ENCODE measurements at places on chromosomes 3 and 15. TPM values are rescaled to one million over a fixed set of nuclear protein-coding genes. Genes with fewer than 3 reads are reported as not detected.
A peak's percentile ranks its signal among the peaks of the same experiment; 100 is the strongest.

- no peak for DNase-seq
Measured at GRCh38 chr3:28745436-28745835, 396.8 kb upstream of the AZI2 start.

GRCh38 chr15:40891810-40892446, 2.3 kb upstream of the VPS18 start:
- DNase-seq, result no peak

GRCh38 chr15:55535436-55535835, 27.4 kb upstream of the DNAAF4 start:
- DNase-seq, result no peak

GRCh38 chr15:98651581-98652220, 3.4 kb downstream of the IGF1R start:
- peak; percentile 27 for DNase-seq

GRCh38 chr15:69631978-69632377, 179.4 kb downstream of the RPLP1 start:
- DNase-seq, result no peak

DNA sequence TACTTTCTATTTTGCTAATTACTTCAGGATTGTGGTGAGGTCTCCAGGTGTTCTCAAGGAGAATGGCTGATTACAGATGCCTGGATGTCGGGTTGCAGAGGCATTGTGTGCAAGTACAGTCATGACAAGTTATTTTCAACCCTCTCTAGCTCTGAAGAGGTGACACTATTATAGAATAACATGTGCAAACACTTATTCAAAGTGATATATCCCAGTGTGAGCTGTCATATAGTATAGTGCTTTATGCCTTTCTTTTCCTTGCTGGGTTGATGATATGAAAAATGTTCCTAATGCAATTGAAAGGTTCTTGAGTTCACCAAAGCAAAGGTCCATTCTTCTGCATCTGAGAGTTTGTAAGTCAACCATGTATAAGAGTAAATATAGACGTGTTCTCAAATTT, 167.2 kb downstream of the SPATA16 start:
- no peak for DNase-seq

DNA sequence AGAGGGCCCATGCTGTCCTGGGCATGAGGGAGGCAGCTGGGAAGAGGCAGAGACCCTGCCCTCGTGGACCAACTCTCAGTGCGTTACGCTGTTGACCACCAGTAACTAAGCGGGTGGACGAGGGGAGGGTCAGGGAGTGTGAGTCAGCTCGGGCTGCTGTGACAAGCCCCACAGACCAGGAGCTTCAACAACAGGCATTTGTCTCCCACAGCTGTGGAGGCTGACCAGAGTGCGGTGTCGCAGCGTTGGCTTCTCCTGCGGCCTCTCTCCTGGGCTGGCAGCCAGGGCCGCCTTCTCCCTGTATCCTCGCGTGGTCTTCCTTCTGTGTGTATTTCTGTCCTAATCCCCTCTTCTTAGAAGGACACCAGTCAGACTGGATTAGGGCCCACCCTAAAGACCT, 13.0 kb downstream of the EFCC1 start:
- DNase-seq, result no peak

DNA sequence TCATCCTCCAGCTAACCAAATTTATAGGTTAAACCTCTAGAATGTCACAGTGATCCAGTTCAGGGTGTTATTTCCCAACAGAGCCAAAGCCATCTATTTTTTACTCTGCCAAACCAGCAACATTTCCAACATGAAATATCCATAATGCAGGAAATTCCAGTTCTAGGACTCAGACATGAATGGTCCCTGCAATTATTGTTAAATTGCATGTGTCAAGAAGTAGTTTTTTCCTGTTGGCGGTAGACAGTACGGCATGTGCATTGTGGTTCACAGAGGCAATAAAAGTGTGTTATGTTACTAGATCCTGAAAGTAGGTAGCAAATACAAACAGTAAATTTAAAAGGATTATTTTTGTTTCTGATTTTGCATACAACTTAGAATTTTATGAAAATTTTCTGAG, 215.7 kb upstream of the THBS1 start:
- DNase-seq, result no peak

DNA sequence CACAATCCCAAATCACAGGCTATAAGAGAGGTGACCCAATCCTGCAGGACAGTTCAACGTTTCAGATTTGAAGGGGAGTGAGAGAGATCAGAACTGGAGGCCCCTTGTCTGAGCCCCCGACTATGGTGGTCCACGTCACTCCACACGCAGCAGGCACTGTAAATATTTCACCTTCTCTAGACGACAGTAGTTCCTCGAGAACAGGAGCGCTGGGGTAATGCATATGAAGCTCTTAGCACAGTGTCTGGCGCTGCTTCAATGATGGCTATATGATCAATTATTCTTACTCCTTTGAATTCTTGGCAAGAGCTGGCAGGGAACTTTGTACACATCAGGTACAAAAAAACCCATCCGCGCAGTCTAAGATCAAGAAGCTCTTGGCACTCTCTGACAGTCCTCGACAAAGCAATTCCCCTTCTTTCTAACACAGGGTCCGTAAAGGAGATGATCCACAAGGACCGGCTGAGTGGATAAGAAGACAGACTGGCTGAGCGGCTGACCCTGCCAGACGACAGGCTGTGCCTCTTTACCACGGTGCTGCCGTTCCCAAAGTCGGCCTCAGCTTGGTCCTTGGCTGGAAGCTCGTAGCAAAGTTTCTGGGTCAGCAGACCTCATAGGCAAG, 522 bp upstream of the NRROS start:
- DNase-seq, result no peak

DNA sequence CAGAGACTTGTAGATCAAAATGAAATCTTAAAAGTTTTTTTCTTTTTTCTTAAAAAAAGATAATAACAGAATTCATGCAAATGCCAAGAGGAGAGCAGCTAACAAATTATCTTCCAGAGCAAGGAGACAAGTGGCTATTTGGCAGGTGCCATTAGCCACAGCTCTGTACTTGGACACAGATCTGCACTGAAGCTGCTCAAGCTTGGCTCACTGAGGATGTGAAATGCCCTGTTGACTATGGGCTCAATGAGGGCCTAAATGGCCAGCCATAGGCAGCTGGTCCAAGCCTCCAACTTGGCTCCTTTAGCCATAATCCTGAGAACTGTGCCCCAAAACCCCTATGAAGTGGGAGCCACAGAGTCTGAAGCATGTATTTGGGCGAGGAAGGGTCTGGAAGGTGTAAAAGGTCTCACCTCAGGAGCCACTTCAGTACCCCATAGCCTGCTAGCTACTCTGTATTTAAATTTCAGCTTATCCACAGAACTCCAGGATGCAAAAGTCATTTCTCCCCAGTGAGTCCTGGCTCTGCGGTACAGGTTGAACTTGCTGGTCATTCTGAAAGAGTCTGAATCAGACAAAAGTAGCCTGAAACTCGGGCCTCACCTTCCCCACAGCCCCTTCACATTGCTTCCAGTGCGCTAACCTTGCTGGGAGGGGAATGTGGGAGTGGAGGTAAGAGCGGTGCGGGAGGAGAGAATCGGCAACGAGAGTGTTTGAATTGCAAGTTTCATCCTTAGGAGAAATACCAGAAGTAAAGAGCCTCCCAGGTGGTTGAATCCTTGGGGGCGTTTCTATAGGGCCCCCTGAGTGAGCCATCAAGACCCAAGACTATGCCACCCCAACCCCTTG, 48.0 kb downstream of the ZIC4 start:
- DNase-seq, result no peak

DNA sequence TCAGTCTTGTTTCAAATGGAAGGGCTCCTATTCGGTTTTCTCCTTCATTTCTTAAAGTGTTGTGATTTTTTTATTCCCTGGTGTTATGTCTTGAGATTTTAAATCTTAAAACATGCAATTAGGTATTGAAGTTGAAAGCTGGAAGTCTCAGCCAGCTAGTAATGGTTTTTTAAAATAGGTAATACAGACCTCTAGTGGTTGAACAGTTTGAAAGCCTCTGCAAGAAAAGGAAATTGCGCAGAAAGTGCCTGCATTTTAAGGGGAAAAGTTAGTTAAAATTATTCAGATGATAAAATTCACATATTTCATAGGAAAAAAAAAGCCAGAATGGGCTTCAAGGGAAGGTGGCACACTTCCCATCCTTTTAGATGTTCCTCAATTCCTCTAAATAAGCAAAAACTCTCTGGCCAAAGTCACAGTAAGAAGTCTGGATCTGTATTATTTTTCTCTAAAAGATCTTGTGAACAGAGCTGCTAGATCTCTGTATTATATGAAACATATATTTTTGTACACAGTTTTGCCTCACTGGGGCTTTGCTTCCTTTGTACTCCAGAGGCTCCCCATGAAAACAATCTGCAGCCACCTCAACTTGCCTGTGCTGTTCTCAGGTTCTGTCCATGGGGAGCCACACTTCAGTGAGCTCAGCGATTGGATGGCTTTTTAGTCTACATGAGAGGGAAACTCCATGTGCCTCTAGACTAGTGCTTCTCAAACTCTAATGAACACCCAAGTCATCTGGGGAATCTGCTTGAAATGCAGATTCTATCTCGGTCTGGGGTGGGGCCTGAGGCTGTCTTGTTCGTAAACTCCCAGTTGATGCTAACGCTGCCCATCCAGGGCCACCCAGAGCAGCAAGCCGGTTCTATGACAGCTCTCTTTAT, 21.5 kb downstream of the AGTR1 start:
- DNase-seq, result no peak

GRCh38 chr3:43503067-43503728, 118.6 kb downstream of the ANO10 start:
- DNase-seq, result no peak

DNA sequence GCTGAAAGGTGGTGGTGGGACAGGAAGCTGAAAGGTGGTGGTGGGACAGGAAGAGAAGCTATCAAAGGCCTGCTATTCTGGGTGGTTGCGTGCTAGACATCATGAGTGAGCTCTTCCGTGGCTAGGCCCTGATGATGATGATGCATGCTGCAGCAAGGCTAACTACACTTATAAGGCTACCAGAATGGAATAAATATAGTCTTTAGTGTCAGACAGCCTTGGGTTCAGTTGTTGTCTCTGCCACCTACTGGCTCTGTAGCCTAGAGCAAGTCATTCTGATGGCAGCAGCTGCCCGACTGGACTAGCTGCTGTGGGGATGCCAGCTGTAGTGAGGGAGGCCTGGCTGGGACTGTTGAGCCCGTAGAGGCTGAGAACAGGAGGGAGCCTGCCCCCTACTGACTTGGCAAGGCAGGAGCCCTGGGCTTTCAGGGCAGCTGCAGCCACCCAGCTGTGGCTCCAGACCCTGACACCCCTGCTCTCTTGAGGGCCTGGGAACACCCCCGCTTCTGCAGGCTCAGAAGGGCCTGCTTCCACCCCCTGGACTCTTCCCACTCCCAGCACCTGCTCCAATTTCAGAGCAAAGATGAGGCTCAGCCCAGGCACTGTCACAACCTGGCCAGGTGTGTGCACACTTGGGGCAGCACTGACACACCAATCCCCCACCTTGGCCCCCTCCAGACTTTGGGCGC, 21.4 kb upstream of the ZBED2 start:
- DNase-seq, result no peak

DNA sequence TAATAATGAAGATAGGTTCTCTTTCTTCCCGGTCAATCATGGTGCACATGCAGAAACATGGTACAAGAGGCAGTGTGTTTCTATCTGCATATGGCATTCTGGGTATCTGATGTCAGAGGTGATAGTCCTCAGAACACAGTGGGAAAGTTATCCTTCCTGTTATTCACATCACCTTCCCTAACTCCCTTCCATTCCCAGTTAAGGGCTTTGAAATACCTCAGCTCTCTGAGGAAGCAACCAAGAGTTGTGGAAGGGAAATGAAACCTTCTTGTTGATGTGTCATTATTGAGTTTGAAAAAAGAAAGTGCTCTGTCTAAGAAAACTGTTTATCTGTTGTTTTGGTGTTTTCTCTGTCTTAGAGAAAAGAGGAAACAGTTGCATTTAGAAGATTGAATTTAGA, 21.9 kb upstream of the P2RY13 start:
- DNase-seq, result no peak

DNA sequence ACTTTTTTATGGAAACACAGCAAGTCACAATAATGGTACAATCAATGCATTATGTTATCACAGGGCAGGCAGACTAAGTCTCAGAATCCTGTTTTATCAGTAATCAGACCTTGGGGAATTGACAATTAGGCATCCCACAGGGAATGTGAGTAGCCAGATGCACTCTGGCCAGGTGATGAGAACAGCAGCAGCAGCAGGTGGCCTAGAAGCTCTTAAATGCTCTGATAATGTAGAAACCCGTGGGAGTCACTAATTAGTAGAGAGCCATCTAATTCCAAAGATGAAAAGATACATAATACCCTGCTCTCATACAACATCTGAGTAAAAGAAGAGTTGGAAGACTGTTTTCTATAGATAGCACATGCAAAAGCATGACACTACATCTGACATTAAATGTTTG, 12.6 kb downstream of the CEP152 start:
- DNase-seq, result no peak

GRCh38 chr3:43328653-43329052, 42.3 kb downstream of the SNRK start:
- DNase-seq, result no peak

DNA sequence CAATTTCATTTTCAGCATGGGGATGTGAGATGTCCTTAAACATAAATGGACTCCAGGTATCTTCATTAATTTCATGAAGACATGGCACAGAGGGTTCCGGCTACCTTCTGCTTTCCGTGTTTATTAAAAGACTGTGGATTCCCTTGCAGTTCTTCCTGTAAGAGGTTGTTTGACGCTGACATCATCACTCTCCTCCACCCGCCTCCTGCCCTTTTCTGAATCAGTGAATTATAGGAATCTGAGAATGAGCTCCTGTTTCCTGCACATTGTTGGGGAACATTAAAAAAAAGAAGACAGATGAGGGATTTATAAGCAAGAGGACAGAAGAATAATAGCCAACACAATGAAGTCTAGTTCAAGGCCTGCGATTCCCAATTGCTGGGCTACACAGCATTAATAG, 191.3 kb downstream of the LPP start:
- no peak for DNase-seq

- DNase-seq, result no peak
Measured at GRCh38 chr3:21310891-21311290, 440.1 kb downstream of the ZNF385D start.

GRCh38 chr15:67839499-67839928, 331 bp downstream of the RNU6-1 start:
- no peak for DNase-seq

DNA sequence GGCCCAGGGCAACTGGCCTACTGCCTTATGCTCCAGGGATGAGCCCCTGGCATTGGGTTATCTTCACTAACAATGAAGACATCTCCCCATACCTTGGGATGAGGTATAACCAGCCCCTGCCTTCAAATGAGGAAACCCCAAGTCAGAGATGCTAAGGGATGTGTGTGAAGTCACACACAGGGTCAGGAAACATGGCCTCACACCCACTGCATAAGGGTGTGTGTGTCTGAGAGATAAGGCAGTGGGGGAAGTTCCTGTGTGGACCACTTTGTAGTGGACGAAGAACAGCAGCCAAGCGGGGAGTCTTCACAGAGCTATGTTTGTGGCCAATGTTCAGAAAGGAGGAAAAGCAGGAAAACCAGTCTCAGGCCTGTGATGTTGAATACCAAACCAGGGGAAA, 10.5 kb downstream of the ELP6 start:
- DNase-seq, result no peak

The MYL3 gene
- 25.7 TPM for polyA plus RNA-seq

The FRMD4B gene
- 73.9 TPM for polyA plus RNA-seq

The GPR176 gene
- polyA plus RNA-seq, result 3.4 TPM

The IL5RA gene
- 2.9 TPM for polyA plus RNA-seq

The C2CD4B gene
- polyA plus RNA-seq, result 1.1 TPM

The WDR73 gene
- polyA plus RNA-seq, result 42.3 TPM

The HIGD2B gene
- polyA plus RNA-seq, result not detected

The SNTN gene
- polyA plus RNA-seq, result 15.2 TPM

The GOLGA8J gene
- polyA plus RNA-seq, result 1.7 TPM
